ENCODE measurements at places on chromosomes 12 and 14.

DNA sequence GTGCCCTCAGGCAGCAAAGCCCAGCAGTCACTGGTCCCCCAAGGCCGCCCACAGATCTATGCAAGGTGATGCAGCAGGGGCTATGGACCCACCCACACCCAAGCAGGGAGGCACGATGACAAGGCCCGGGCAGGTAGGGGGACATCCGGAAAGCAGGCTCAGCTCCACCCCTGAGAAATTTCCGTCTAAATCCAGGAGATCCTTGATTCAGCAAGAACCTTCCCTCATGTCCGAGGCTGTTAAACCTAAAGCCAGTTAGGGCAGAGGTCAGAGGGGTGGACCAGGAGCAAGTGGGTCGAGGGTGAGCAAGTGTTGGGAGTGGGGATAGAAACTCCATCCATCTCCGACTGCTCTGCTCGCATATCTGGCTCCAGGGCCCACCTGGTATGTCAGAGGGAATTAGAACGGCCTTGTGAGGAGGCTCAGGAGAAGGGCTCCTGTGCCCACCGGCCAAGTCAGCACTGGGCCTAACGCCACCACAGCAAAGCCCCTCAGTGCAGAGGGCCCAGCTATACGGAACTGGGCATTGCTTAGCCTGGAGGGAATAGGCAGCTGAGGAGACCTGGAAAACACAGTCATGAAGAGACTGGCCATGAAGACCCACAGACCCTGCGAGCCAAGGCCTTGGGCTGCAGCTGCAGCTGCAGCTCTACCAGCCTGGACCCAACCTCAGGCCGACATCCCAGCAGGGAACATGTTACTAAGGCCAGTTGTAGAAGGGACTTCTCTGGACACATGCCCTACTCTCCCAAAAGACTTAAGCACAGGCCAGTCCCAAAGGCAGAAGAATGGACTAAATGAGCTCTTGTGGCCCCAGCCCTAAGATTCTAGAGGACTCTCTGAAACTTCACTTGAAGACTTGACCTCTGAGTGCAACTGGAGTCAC, 34.3 kb downstream of the DAD1 start:
- DNase-seq, result no peak

- DNase-seq, result no peak
Measured at GRCh38 chr14:22882529-22883172, 371 bp upstream of the REM2 start.

GRCh38 chr12:110330544-110330943, 49.5 kb downstream of the ATP2A2 start:
- no peak for DNase-seq

DNA sequence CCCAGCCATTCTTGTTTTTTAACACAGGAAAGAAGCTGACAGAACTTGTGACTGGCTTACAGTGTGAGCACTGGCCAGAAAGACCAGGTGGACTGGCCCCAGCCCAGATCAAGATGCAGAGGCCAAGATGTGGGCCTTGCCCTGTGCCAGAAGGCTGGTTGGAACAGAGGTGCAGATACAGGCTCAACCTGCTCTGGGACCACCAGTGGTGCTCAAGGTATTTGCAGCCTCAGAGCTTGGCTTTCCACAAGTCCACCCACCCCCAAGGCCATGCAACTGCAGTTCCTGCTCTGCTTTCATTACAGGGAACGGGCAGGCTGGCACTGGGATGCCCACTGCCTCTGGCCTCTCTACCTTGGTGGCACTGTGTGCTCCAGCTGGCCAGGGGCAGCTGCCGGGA, 23.3 kb downstream of the ZFC3H1 start:
- no peak for DNase-seq

DNA sequence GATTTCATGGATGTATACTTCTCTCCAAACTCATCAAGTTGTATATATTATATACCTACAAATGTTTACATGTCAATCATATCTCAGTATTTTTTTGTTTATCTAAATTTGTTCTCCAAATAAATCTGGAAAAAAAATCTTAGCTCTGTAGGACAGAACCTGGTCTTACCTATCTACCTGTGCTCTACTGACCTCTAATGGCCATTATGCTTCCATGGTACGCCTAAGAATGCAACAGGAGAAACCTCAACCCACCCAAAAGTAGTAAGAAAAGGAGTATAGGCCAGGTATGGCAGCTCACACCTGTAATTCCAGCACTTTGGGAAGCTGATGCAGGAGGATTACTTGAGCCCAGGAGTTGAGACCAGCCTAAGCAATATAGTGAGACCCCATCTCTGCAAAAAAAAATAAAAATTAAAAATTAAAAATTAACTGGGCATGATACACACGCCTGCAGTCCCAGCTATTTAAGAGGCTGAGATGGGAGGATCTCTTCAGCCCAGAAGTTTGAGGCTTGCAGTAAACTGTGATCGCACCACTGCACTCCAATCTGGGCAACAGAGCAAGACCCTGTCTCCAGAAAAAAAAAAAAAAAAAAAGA, 8.7 kb downstream of the OR11H4 start:
- no peak for DNase-seq

- no peak for DNase-seq
Measured at GRCh38 chr12:131075194-131075593, 121.5 kb downstream of the ADGRD1 start.

DNA sequence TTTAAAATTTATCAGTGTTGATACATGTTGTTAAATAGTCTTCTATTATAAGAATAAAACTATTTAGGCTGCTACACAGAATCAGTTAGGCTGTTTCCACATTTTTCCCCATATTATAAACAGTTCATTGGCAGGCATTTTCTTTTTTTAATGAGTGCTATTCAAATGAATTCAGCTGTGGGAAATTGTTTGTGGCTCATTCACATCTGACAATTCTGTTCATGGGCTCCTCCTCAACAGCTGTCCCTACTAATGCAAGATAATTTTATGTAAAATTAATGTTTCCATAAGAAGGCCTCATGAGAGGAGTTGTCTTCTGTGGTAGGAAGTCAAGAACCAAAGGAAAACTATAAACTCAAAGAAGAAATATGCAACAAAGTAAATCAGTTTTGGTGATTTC, 218.0 kb downstream of the PPFIA2 start:
- no peak for DNase-seq

GRCh38 chr14:61438497-61438859, 117.1 kb downstream of the PRKCH start:
- DNase-seq, result no peak

GRCh38 chr12:48078901-48079300, 27.0 kb downstream of the SENP1 start:
- no peak for DNase-seq

DNA sequence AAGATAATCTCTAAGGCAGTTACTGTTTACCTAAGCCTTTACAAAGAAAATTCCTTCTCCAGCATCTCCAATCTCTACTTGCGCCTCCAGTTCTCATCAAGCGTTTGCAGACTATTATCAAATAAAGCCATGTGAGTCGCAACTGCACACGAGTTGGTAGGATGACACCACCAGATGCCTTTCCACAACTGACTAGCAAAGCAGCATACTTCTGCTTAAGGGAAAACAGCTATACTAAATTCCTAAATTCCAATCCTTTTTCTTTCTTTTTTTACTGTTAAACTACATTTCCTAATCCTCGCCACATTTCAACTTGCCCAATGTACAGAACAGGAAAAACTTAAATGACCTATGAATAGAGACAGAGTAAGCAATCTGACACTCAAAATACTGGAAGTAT, 166.7 kb downstream of the ITPR2 start:
- DNase-seq, result no peak

DNA sequence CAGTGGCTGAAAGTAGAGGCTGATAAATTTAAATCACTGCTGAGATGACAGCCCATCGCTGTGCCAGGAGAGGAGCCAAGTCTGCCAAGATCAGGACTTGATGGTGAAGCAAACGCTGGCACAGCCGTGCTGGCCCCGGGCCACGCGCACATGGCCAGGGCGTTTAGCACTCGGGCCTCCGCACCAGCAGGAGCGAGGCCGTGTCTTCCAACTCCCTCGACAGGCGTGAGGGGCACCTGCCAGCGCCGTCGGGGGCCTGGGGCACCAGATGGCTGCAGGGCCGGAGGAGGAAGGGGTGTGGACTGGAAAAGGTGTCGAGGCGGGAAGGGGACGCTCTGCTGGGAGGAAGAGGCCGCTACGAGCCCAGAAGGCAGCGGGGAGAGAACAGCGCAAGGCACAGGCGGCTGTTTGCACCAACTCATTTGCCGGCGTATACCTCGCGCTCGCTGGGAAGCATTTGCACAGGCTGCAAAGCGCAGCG, 29.5 kb downstream of the RIMBP2 start:
- no peak for DNase-seq
